ENCODE measurements at places on chromosomes 16 and 17.

- no peak for DNase-seq
Measured at GRCh38 chr16:58665200-58665599, 19.4 kb downstream of the SLC38A7 start.

GRCh38 chr17:36493956-36494355 lies 7.5 kb downstream of the ZNHIT3 start:
- DNase-seq, result no peak

DNA sequence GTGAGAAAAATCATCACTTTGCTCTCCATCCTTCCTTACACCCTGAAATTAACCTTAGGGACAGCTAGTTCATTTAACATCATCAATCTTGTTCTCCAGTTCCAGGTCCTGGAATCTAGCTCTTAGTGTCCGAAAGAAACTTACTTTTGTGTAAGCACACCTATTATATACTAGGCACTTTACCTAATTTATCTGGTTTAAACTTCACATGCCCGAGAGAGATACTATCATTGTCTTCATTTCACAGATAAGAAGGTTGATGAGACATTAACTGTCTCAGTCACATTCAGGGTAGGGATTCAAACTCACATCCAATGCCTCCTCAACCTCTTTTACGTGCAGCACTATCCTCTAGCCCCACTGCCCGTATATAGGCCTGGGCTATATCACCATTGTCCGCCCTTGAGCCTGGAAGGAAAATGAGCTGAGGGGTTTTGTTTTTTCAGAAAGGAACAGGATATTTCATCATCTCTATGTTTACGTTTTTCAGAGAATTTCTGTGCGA lies 501 bp upstream of the AP2B1 start:
- DNase-seq, result no peak

DNA sequence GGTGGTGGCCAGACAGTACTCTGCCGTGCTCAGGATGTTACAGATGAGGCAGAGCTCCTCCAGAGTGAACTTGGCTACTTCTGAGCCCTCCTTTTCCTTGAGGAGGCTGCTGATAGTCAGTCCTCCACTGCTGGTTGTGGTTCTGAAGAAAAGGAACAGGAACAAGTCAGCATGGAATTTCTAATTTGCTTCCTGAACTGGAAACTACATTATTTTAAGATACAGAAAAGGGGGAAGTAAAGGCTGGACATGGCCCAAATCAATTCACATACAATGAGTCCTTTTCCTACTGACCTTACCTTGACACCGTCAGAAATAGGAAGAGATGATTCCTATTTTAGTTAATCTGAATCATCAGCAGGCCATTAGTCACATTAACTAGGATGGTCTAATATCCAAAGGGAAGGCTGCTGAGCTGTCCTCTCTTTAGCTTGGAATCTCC lies 154.2 kb downstream of the VPS53 start:
- DNase-seq, result peak; percentile 23

GRCh38 chr16:83968306-83968851 lies 335 bp downstream of the NECAB2 start:
- no peak for DNase-seq

DNA sequence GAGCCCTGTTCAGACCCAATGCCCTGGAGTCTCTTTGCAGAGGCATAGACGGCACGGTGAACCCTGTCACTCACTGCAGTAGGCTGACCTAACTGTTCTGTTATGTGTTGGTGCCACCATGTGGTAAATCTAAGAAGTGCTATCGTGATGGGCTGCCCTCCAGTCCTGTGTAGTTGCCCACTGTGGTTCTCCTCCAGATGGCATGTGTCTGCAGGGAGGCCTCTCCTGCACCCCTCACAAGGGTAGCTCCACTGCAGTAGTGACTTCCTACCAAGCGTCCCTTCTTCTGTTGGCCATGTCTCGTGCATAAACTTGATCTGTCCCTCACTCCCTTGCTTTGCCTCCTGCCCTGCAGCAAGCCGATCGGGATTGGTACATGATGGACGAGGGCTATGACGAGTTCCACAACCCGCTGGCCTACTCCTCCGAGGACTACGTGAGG lies 5.8 kb downstream of the DHX38 start:
- DNase-seq, result peak; percentile 68

- DNase-seq, result no peak
Measured at GRCh38 chr17:22411185-22411784, 719.0 kb downstream of the KCNJ18 start.

DNA sequence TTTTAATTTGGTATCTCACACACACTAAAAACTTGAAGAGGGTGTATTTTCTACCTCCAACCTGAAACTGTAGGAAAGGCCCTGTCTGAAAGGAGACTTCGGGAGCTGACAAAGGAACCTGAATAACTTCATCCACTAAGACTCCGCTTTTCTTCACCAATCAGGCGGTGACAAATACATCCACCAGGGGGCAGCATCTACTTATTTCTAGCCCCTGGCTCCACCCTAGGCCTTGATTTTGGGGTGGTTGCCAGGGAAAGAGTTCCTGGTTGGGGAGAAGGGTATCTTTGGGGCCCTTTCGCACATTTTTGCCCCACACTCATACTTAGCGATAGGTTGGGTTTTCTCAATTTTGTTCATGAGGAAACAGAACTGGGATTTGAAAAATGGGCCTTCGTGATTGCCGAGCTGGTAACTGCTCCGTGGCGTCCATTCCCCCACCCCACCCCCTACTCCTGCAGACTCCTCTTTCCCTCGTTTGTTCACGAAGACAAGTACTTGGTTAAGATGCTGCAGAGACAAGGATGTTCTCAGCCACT lies 4.8 kb upstream of the ARL4D start:
- peak; percentile 69 for DNase-seq

DNA sequence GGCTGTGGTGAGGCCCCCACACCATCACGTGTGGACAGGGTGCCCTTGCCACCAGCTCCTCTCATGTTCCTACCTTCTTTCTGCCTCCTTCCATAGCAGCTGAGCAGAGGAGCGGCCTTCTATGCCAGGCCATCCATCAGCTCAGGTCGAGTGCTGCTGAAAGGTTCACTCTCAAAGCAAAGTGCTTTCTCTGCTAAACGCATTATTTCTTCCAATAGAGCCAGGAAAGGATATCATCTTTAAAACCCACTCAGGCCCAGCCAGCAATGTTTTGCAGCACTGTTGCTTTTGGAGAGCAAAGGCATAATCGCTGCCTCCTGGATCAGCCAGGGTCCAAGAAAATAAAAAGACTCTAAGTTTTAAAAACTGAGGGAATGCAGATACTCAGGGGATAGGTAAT lies 54.9 kb upstream of the GPRC5B start:
- DNase-seq, result no peak

- no peak for DNase-seq
Measured at GRCh38 chr17:48717367-48718226, 4.7 kb downstream of the PRAC1 start.

- DNase-seq, result peak; percentile 83
Measured at GRCh38 chr16:85611444-85612190, 1.5 kb upstream of the GSE1 start.

DNA sequence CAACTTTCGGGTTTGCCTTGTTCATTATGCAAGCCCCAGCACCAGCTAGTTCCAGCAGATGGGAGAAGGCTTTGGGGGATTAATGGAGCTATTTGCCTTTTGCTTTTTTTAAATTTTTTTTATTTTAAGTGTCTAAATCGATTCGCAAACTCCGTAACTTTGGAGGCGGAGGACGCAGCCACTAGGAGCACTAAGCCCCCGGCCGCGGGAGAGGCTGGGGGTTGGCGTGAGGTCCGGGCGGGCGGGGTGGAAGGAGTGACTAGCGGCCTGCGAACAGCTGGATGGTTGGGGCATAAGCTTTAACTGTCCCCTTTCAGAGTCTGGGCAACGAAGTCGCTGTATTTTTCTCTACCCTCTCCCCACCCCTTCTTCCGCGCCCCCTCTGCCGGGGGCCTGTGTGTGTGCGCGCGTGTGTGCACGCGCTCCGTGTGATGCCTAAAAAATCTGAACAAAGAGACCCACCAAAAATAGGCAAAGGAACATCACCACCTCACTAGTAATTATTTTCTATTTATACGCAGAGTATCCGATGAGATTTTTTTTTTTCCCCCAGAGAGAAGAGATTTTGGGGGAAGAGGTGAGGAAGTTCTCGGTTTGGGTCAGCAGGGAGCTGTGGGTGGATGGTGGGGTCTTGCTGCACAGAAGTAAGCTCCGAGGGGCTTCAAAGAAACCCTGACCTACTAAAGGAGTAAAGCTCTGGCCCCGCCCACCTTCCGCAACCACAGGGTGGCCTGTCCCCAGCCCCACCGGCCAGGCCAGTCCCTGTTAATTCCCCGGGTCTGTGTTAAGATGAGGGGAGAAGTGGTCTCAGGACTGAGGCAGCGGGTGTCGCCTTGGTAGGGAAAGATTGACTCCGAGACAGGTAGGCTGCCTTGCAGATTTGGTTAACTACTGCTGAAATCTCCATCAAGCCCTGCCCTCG lies 2.3 kb downstream of the SHISA9 start:
- DNase-seq, result no peak

- no peak for DNase-seq
Measured at GRCh38 chr17:60137731-60138130, 12.0 kb upstream of the CA4 start.

- peak; percentile 50 for DNase-seq
Measured at GRCh38 chr17:78939615-78940014, 14.4 kb upstream of the TIMP2 start.

GRCh38 chr17:59074494-59074893 lies 32.2 kb downstream of the TRIM37 start:
- no peak for DNase-seq

DNA sequence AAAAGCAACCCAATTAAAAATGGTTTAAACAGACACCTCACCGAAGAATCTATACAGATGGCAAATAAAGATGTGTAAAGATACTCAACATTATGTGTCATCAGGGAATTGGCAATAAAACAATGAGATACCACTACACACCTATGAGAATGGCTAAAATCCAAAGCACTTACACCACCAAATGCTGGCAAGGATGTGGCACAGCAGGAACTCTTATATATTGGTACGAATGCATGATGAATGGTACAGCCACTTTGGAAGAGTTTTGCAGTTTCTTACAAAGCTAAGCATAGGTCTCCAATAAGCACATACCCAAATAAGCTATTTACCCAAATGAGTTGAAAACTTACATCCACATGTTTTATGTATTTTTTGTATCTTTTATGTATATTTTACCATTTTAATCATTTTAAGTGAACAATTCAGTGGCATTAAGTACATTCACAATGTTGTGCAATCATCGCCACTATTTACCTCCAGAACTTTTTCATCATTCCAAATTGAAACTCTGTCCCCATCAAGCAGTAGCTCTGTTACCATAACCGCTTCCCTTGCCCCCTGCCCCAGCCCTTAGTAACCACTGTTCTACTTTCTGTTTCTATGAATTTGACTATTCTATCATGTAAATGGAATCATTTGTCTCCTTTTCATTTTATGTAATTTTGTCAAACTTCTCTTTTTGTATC lies 6.7 kb upstream of the ALDH3A2 start:
- DNase-seq, result no peak

- DNase-seq, result peak; percentile 25
Measured at GRCh38 chr17:58391302-58391984, 25.9 kb downstream of the RNF43 start.

DNA sequence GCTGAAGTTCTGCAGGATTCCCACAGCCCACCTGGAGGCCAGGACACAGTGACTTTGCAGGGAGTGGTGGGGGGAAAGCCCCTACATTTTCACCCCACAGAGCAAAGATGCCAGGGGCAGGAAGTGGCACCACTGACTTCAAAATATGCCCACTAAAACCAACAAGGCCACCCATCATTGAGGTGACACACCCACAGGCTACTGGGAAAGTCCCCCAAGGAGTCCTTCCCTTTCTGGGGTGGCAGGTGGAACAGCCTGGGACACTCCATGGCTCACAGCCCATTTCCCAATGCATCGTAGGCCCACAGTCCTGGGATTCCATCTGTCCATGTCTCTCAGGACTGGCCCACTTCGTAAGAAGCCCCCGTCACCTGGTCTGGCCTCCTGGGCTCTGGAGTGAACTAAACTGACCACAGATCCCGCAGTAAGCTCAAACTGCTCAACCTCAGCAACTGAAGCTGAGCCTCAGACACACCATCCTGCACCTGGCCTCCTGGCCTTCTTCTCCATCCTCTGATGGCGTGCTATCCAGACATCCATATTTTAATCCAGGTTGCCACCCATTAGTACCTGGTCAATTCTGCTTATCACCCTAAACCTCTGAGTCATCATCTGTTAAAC lies 7.5 kb upstream of the CCL1 start:
- DNase-seq, result no peak

- DNase-seq, result no peak
Measured at GRCh38 chr17:31544186-31544585, 152.7 kb downstream of the RAB11FIP4 start.

DNA sequence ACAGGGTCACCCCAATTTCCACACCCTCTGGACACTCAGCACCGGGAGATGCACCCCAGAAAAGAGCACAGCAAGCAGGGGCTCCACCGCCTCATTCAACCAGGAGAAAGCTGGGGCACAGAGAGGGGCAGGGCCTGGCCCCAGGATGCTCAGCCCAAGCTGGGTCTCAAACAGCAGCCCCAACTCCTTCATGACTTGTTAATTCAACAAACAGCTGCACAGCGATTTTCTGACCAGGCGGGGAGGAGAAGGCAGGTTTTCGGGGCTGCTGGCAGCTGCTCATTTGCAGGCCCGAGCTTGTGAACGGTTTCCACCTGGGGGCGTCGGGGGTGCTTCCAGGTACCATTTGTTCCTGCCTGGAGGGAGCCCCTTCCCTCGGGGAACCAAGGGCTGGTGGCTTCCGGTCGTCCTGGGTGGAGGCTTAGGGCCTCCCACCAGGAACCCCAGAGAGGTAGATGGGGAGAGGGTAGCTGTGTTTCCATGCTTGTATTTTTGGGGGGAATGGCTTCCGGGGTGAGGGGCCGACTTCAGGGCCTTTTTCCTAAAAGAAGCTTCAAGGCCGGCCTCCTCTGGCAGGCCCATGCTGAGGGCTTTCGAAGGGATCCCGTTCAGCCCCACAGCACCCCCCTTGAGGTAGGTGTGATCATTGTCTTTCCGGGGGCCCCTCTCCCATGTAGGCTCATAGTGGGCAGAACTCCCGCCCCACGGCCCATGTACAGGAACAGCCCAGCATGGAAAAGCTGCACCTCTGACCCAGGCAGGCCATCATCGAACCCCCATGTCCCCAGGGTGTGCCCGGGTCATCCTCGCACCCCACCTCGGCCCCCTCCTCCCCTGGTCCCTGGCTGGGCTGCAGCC lies 191.6 kb upstream of the GSE1 start:
- no peak for DNase-seq

GRCh38 chr17:77119668-77120301 lies 21.0 kb upstream of the SEC14L1 start:
- no peak for DNase-seq

Data from H54 (cell line).